Activated CD4-positive, alpha-beta T cell treated with anti-CD3 and anti-CD28 coated beads, Interleukin-2, amount 50 U/mL, for 4 hours (primary cell): ENCODE measurements at places on chromosomes 7 and 10.

GRCh38 chr10:111297351-111297848 is 220.6 kb downstream of the ADRA2A start:
- DNase-seq = no peak

DNA sequence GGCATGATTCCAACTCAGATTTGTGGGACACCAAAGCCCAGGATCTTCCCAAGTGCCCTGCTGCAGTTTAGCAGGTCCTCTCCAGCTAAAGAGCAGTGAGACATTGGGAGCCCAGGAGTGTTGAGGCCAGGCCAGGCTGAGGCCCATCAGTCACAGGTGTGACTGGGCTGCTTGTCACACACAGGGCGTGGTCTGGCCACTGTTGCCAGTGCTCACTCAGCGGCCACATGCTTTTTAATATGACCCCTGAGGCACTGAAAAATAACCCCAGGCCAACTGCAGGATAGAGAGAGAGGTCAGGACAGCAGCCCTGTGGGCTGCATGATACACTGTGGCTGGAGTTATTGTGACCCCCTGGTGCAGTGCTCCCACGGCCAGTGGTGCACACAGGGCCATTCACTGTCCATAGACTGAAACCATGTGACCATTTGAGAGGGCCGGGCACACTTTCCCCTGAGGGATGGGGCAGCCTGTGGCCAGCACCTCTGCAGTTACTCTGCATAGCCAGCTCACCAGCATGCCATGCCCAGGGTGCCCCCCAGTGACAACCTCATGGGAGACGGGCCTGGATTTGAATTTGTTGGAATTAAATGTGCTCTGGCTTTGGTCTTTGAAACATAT is 4.2 kb downstream of the GDF2 start:
- no peak for DNase-seq

GRCh38 chr10:6455592-6455991 is 124.5 kb downstream of the PRKCQ start:
- DNase-seq = no peak

DNA sequence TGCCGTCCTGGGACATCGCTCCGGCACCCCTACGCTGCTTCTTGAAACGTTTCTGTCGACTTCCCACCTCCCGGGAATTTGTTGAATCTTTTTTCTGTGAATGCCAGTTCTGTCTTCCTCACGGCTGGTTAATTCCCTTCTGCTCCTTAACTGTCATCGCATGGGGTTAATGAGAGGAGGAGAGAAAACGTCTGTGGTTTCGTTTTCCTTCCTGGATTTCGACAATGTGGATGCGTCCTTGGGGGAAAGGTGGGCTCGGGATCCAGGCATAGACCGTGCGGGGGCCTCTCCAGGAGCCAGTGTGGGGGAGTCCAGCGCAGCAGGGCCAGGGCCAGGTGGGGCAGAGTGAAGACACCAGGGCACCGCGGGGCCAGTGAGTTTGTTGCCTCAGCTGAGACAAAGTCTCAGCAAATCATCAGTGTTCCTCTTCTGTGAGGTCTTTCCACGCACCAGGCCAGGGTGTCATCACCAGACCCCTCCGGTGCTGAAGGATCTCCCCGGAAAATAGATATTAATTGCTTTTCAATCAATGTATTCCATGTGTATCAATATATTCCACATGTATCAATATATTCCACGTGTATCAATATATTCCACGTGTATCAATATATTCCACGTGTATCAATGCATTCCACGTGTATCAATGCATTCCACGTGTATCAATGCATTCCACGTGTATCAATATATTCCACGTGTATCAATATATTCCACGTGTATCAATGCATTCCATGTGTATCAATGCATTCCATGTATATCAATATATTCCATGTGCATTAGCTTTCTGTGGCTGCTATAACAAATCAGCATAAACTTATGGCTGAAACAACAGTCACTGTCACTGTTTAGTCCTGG is 33.7 kb upstream of the CFAP46 start:
- no peak for DNase-seq

GRCh38 chr7:12930534-12930933 is 243.1 kb downstream of the ARL4A start:
- no peak for DNase-seq

- DNase-seq = no peak
These were observed 202.4 kb downstream of the GLRX3 start for GRCh38 chr10:130338636-130339024.

- no peak for DNase-seq
These were observed 4.2 kb downstream of the PSAP start for GRCh38 chr10:71846816-71847215.

DNA sequence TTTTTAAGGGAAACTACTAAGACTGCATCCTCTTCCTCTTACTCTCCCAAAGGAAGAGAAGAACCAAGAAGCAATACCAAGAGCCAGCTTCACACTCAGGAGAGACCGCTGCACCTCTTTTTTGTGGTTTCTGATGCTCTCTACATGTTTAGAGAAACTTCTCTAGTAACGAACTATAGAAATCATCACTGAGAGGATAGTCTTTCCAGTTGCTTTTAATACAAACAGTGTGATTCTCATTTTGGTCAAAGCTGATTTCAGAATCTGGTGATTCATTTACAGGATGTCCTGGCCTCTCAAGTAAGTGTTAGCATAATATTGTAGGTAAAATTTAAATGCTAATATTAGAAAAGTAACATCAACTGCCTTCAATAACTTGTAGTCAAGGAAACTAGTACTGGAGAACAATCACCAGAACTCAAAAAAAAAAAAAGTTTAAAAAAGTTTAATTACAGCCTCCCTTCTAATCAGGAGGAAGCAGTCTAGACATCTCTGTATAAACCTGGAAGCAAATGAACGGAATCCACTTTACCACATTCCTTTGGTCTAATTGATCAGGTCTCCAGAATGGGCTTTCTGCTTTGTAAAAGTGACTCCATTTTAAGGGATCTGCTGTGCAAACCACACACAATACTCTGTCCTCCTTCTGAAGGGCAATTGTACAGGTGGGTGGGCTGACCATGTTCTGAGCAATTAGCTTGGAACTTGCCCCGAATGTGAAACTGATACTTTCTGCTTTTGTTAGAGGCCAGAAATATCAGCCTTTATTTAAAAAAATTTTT is 3.0 kb downstream of the LAMB1 start:
- DNase-seq = no peak

DNA sequence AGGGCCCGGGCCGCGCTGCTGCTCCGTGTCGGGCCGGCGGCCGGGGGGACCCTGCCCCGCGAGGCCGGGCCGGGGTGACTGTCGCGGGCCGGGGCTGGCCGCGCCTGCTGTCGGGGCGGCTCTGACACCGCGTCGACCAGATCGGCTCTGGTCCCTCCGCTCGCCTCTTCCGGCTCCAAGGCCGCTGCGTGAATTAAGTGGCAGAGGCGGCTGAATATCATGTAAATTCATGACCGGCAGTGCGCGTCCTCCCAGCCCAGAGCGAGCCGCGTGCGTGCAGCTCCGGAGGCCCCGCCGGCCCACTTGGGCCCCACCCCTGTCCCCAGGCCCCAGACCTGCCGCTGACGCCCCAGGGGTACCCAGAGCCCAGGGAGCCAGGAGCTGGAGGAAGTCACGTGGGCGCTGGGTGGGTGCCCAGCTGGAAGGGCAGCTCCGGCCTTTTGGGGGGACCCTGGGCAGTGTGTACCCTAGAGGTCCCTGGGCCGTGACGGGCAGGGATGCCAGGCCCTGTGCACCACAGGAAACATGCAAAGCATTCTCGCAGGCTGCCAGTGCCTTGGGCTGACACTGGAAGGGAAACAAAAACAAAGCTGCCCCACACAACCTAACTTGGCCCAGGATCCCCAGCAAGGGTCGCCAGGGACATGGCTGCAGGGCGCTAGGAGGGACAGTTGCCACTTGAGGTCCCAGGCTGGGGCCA is 584.0 kb upstream of the MKI67 start:
- DNase-seq = no peak

- DNase-seq = no peak
These were observed 452 bp downstream of the SAMD9 start for GRCh38 chr7:93117327-93117726.

DNA sequence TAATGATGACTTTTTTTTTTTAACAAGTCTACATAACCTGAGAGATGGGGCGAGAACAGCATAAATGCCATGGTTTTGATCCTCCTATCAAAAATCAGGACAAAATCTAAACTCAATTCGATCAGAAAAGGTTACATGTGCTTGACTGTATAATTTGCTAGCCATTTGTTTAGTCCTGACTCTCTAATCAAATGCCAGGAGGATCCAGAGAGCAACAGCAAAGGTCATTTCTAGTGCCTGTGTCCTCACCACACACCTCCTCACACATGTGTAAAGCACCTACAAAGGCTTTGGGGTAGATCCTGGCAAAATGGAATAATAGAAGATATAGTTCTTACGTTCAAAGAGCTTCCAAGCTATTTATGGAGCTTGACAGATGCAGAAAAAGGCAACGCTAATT is 11.0 kb upstream of the FAS start:
- no peak for DNase-seq

GRCh38 chr7:158497627-158498026 is 90.0 kb downstream of the PTPRN2 start:
- DNase-seq = no peak
